Naive thymus-derived CD4-positive, alpha-beta T cell (primary cell): ENCODE measurements at places on chromosomes 12 and 14. TPM values are rescaled to one million over a fixed set of nuclear protein-coding genes. Genes with fewer than 3 reads are reported as not detected.

Gene SPRYD4
- 4.8 and 5.2 TPM in 2 replicates for total RNA-seq

GRCh38 chr12:27179400-27180214 lies 64.5 kb upstream of the STK38L start:
- H3K27ac ChIP-seq, result no peak overlapping the region
- no peaks in the 10 kb centered on the region for H3K36me3 ChIP-seq
- H3K27me3 ChIP-seq, result no peaks in the 10 kb centered on the region
- no peak overlapping the region for H3K4me3 ChIP-seq
- no peak for DNase-seq

GRCh38 chr14:29937116-29937515 lies 9.5 kb upstream of the PRKD1 start:
- no peak overlapping the region for H3K27ac ChIP-seq
- H3K4me3 ChIP-seq, result no peak overlapping the region
- H3K36me3 ChIP-seq, result no peaks in the 10 kb centered on the region
- no peaks in the 10 kb centered on the region for H3K4me1 ChIP-seq
- no peak for DNase-seq
- H3K27me3 ChIP-seq, result no peaks in the 10 kb centered on the region

- no peaks in the 10 kb centered on the region for H3K27me3 ChIP-seq
- no peaks in the 10 kb centered on the region for H3K36me3 ChIP-seq
- H3K4me3 ChIP-seq, result no peak overlapping the region
Measured at GRCh38 chr14:51521764-51522163, 129.9 kb upstream of the FRMD6 start.

GRCh38 chr12:4139191-4139590 lies 134.4 kb upstream of the CCND2 start:
- no peak for DNase-seq
- H3K4me1 ChIP-seq, result peaks cover 30% of the 10 kb centered on the region
- no peak overlapping the region for H3K4me3 ChIP-seq
- no peaks in the 10 kb centered on the region for H3K36me3 ChIP-seq

GRCh38 chr12:31586728-31587127 lies 4.2 kb downstream of the DENND5B start:
- no peak overlapping the region for H3K27ac ChIP-seq
- H3K4me1 ChIP-seq, result no peaks in the 10 kb centered on the region
- no peaks in the 10 kb centered on the region for H3K36me3 ChIP-seq
- H3K27me3 ChIP-seq, result no peaks in the 10 kb centered on the region
- DNase-seq, result no peak
- H3K4me3 ChIP-seq, result no peak overlapping the region

DNA sequence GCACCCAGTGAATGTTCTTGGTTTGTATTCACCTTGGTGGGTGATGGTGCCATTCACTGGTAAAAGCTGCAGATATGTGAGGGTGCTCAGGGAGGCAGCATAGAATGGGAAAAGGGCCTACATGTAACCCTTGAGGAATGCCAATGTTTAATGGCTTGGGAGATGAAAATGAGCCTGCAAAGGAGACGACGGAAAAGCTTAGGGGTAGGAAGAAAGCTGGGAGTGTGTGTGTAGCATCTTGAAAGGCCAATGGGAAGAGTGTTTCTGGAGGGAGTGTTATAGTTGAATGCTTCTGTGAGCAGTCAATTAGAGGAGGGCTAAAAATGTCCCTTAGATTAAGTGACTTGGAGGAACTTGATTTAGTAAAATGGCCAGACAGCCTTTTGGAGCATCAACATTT lies 24.9 kb downstream of the PPM1A start:
- no peaks in the 10 kb centered on the region for H3K27me3 ChIP-seq
- DNase-seq, result no peak

Gene ASCL4
- total RNA-seq, result not detected

Gene RERGL
- not detected in 2 replicates for total RNA-seq
